ENCODE measurements at places on chromosomes 2 and 18.

DNA sequence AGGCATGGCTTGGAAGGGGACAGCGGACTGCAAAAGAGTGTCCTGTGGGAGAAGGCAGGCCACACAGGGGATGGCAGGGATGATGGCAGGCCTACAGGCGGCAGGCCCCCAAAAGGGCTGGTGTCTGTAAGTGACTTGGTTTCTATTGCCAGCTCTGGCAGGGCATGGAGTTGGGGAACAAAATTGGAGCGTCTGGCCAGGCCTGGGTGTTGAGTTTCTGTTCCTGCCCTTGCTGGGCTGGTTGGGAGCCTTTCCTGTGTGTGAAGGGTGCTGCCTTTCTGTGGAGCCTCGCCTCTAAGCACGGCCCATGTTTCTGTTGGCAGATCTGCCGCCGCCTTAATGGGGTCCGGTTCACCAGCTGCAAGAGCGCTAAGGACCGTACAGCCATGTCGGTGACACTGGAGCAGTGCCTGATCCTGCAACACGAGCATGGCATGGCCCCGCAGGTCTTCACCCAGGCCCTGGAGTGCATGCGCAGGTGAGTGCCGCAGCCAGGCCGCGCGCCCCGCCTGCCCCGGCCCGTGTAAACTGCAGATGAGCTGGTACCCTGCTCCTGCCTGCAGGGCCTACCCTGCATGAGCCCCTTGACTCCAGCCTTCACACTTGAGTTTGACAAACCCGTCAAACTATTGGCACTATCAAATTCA lies 31.5 kb downstream of the COA5 start:
- no peak for DNase-seq

GRCh38 chr2:96430394-96430988 lies 74.7 kb downstream of the NEURL3 start:
- no peak for DNase-seq

DNA sequence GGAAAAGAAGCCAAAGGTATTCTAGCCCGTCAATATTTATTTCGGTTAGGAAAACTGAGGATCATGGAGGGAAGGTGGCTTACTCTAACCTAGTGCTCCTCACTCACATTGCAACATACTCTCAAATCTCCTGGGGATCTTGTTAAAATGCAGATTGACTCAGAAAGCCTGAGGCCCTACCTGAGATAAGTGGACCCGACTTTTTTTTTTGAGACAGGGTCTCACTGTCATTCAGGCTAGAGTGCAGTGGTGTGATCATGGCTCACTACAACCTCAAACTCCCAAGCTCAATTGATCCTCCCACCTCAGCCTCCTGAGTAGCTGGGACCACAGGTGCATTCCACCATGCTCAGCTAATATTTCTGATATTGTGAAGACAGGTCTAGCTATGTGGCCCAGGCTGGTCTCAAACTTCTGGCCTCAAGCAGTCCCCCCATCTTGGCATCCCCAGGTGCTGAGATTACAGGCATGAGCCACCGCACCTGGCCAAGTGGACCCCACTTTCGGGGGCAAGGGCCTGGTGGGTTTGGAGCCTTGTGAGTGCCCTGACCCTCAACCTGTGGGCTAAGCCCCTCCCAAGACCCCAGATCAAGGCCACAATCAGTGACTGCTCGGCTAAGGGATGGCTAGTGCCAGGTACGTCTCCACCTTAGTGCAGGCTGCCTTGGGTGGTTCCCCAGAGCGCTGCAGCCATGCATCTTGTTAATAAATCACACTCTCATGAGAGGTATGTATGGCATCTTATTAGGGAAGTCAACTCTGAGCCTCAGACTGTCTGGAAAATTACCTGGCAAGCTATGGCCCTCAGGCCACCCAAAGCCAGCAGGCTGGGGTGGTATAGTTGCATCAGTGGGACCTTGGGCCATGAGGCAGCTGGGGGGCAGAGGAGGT lies 1.1 kb upstream of the NEURL3 start:
- no peak for DNase-seq

- DNase-seq = no peak
These were observed 131.3 kb downstream of the PRPF40A start for GRCh38 chr2:152585830-152586484.

DNA sequence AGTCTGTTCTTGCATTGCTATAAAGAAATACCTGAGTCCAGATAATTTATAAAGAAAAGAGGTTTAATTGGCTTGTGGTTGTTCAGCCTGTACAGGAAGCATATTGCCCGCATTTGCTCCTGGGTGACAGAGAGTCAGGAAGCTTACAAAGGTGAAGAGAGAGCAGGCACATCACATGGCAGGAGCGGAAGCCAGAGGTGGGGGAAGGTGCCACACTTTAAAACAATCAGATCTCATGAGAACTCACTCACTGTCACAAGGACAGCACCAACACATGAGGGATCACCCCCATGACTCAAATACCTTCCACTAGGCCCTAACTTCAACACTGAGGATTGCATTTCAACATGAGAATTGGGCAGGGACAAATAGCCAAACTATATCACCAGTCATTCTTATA lies 124.8 kb upstream of the COL5A2 start:
- no peak for DNase-seq

DNA sequence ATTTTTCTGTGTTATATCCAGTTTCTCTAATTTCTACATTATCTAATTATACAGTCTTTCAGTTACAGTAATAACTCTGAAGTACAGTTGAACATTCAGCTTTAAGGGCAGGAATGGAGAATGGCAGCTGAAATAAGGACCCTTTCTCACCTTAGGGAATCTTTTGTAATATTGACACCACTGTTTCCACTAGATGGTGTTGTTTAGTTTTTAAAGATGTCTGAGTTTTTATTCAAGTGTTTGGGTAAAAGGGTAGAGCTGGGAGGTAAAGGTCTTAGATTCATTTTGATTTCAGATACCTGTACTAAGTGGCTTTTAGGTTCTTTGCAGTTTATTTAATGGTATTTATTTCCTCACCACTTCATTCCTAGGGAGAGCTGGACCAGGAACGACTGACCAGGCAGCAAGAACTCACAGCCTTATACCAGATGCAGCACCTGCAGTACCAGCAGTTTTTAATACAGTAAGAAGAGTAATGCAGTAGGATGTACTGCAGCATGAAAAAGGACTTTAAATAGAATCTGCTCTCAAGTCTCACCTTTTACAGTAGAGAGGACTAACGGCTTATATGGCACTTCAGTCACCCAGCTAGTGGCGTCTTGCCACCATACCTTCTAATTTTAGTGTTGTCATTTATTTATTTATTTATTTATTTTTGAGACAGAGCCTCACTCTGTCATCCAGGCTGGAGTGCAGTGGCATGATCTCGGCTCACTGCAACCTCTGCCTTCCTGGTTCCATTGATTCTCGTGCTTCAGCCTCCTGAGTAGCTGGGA lies 33.2 kb upstream of the KCNJ13 start:
- DNase-seq = no peak

- peak; percentile 37 for DNase-seq
These were observed 32.5 kb upstream of the RMDN2 start for GRCh38 chr2:37892436-37893114.

DNA sequence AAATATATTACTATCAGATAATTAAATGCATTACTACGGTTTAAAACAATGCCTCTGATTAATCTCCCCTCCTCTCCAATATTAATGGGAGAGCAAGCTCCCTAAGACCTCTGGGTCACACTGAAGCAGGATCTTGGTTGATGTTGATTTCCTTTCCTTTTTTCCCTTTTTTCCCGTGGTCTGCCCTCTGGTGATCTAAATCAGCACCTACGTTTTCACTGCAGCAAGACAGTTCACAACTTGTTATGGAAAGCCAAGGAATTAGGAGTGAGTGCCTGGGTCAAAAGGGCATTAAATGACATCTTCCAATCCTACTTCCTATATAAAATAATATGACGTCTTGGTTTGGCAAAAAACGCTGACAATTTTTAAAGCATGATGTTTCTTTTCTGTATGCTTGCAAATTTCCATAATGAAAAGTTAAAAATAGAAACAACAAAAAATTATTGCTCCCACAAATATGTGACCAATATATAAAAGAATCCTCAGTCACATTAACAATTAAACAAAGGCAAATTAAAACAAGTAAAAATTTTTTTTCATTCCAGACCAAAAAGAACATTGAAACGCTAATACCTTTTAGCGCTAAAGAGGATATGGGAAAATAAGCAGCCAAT lies 7.9 kb upstream of the CFAP36 start:
- DNase-seq = peak; percentile 48

GRCh38 chr2:134325696-134326095 lies 71.8 kb downstream of the MGAT5 start:
- DNase-seq = no peak

- no peak for DNase-seq
These were observed 22.1 kb downstream of the PTRHD1 start for GRCh38 chr2:24771061-24771460.

GRCh38 chr2:102588213-102588939 lies 31.0 kb upstream of the SLC9A2 start:
- no peak for DNase-seq

- DNase-seq = no peak
These were observed 3.5 kb downstream of the NCKAP1 start for GRCh38 chr2:183034806-183035205.

GRCh38 chr2:23556929-23557328 lies 171.9 kb downstream of the KLHL29 start:
- no peak for DNase-seq
